ENCODE measurements at places on chromosomes 2 and 18.

GRCh38 chr2:128347701-128348539 is 29.3 kb upstream of the HS6ST1 start:
- no peak for DNase-seq

GRCh38 chr2:62685256-62685655 is 20.3 kb upstream of the EHBP1 start:
- no peak for DNase-seq

- DNase-seq: no peak
Observed at GRCh38 chr2:170305711-170306110, 127.8 kb downstream of the MYO3B start.

- DNase-seq: no peak
Observed at GRCh38 chr18:75790796-75791195, 363.3 kb upstream of the SMIM21 start.

GRCh38 chr2:47519604-47520301 is 116.8 kb downstream of the MSH2 start:
- no peak for DNase-seq

DNA sequence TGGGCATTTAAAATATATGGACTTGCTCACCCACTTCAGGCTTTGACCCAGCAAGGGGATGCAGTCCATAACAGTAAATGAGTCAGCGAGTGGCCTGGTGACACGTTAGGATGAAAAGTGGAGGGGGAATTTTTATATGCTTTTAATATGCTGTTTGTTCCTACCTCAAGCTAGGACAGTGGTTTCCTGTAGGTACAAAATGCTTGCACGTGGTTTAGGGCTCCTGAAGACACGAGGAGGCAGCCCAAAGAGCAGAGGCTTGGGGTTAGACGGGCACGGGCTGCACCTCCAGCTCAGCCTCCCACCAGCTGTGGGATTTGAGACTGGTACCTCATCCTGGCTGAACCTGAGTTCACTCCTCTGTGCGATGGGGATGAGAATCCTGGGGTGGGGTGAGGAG is 306.2 kb upstream of the CXCR4 start:
- no peak for DNase-seq

DNA sequence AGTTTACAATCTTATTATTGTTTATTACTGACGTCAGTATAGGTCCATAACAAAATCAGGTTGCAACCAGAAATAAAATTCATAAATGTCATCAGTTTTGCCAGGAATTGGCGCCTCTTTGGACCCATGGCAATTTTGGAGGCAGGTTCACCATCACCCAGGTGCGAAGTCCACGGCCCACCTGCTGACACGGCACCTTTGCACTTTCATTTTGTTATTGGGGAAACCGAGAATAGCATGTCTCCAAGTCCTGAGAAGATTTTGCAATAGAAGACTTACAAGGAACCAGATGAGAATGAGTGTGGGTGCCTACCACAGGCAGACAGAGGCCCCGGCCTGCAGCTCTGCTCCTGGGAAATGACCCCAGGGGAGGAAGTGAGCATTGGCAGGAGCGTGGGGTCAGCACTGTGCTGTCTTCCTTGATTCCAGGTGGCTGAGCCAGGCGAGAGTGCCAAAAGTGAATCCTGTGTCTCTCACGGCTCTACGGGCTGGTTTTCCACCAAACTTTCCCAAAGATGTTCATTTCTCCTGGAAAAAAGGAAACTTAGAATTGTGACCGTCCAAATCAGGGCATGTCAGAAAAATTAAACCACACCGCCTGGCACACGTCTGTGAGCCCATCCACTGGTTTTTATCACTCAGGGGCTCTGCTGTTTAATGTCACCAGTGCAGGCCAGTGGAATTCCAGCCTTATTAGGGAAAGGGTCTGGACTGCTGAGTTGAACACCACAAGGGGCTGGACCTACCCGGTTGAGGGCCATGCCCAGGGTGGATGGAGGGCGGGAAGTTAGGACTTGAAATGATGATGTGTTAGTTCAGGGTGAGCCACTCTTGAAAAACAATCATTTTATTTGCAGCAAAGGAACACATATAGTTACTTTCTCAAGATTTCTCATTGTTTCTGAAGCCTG is 96.5 kb downstream of the PTGR3 start:
- peak; percentile 24 for DNase-seq

GRCh38 chr2:2847209-2847676 is 516.2 kb upstream of the MYT1L start:
- DNase-seq: no peak

DNA sequence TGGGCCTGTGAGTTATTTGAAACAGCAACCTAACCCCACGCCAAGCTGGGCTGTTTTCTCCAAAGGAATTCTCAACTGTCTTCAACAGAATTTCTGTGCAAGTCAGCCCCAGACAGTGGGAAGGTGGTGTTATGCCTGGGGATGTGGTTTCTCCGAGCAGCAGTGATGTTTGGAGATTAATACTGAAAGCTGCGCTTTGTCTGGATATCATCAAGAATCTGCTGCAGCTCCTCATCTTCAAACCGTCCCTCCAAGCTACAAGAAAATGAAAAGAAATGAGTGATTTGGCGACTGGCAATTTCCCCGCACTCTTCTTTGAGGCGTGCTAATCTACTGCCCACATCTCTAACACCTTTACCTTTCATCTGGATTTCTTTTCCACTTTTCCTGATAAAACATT is 10.0 kb downstream of the POLR2D start:
- no peak for DNase-seq

DNA sequence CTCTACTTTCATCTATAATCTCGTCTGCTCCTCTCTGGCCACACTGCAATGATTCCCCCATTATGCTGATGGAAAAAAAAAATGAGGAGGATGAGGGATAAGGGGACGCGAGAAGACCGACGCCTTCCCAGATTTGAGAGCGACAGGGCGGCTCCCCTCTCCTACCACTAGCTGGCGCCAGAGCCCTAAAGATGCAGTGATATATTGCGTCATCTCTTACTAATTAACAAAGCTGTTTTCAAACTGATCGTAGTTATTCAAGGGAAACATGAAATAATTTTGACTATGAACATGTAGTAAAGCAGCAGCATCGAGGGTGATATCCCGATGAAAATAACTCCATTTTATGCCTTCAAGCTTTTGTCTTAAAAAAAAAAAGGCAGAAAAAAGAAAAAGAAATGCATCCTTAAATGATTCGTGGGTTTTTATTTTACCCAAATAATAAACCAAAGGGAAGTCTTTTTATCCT is 48.0 kb upstream of the HNRNPA3 start:
- DNase-seq: peak; percentile 81

GRCh38 chr2:237227592-237228280 is 142.0 kb downstream of the COPS8 start:
- no peak for DNase-seq

- DNase-seq: no peak
Observed at GRCh38 chr2:166170356-166170755, 42.5 kb upstream of the SCN1A start.

DNA sequence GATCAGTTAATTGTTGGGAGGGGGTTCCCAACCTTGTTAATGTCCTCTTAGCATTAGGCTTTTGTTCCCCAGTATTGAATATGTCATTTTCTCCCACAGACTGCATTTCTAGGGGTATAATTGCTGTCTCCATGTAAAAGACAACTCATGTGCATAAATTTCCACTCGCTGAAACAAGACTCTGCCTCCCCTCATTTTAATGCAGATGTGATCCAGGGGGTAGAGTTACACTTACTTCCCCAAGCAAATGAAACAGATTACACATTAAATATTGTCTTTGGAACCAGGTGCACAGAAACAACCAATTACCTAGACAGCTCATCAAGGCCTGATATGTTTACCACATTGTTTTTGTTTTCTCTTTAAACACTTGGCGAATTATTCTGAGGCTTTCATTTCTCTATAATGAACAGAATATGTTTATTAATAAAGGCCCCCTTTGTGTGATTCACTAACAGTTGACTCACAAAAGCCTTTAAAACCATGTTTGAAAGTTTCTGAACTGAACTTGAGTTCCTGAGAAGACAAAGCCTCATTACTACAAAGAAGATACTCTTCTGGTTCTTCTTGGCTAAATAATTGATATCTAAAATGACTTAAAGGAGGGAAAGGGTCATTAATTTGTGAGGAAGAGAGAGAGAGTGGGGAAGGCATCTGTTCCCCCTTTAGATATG is 15.0 kb upstream of the ACVR1 start:
- DNase-seq: no peak

DNA sequence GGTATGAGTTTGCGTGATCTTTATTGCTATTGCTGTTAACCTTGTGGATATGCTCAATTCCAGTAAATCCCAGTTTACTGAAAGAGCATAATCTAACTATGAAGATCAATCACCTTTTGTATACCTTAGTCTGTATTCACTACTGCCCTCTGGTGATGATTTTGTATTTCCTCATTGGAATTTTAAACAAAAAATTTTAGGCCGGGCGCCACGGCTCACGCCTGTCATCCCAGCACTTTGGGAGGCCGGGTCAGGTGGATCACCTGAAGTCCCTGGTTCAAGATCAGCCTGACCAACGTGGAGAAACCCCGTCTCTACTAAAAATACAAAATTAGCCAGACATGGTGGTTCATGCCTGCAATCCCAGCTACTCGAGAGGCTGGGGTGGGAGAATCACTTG is 5.1 kb downstream of the COMMD1 start:
- no peak for DNase-seq

- DNase-seq: no peak
Observed at GRCh38 chr18:6054256-6054842, 159.0 kb upstream of the TMEM200C start.

DNA sequence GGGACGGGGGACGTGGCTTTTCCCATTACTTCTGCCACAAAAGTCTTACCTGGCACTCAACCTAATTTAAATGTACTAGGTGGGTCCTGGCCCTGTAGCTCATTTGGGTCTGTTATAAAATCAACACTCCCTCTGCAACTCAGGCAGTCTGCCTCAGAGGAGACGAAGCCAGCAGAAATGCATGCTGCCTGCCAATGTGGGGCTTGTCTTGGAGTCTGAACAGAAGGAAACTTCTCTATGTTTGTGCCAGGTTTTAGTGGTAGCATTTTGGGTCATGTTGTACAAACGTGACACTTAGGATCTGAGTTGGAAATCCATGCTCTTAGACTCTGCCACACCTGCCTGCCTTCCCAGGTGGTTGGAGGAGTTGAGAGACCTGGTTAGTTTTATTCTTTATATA is 292.5 kb upstream of the FAM98A start:
- DNase-seq: no peak

DNA sequence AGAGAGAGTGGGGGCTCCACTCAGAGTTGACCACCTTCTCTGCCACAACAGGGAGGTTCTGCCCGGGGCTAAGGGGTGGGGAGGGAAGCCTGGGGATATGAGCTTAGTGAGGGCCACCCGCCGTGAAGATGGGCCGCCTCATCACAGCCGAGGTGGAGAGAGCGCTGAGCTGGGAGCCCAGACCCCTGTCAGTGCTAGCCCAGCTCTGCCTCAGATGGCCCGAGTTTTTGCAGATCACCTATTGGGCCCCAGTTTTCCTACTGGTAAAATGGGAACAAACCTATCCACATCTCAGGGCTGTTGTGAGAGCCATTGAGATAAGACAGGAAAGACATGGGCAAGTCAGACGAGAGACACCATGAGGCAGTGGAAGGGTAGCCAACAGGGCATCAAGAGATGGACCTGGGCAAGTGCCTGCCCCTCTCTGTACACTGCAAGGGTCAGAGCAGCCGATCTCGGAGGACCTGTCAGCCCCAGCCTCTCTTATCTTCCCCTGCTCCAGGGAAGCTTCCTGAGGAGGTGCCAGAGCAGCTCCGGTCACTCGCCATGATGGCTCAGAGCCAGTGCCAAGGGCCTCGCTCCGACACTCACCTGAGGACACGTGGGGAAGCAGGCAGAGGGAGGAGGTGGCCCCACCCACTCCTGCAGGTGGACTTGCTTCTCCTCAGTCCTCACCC is 88.9 kb downstream of the MCFD2 start:
- DNase-seq: no peak

DNA sequence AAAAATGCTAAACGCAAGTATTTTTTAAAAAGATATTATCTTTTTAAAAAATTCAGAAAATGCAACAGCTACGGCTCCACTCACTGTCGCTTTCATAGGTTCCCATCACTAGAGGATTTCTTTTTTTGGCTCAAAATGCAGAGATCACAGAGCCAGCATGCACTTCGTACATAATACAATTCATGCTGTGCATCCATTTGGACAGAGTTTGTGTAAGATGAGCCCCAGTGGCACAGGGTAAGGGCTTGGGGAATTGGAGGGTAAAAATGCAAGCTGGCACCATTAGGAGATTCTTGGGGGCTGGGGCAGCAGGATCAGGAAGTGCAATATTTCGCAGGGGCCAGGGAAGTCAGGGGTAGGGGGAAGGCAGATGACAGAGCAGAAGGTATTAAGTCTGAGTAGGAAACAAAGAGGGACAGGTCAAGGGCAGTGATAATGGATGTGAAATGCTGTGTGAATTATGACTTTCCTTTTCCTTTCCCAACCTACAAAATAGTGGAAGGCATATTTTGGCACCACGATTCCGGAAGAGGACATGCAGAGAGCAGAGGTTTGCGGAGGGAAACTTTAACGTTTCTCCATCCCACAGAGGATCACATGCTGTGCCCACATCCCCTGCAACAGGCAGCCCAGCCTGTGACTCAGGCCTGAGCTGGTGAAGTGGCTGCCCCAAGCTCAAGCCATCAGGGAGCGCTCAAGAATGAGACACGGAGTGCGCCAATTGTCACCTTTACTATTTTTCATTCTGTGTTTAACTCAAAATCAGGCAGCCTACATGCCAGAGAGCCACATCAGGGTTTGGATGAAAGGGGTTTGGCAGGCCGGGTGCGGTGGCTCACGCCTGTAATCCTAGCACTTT is 4.7 kb downstream of the CAPG start:
- no peak for DNase-seq

- DNase-seq: no peak
Observed at GRCh38 chr18:79494936-79495335, 99.2 kb downstream of the NFATC1 start.

- DNase-seq: peak; percentile 16
Observed at GRCh38 chr2:3039188-3040065, 338.2 kb downstream of the EIPR1 start.

DNA sequence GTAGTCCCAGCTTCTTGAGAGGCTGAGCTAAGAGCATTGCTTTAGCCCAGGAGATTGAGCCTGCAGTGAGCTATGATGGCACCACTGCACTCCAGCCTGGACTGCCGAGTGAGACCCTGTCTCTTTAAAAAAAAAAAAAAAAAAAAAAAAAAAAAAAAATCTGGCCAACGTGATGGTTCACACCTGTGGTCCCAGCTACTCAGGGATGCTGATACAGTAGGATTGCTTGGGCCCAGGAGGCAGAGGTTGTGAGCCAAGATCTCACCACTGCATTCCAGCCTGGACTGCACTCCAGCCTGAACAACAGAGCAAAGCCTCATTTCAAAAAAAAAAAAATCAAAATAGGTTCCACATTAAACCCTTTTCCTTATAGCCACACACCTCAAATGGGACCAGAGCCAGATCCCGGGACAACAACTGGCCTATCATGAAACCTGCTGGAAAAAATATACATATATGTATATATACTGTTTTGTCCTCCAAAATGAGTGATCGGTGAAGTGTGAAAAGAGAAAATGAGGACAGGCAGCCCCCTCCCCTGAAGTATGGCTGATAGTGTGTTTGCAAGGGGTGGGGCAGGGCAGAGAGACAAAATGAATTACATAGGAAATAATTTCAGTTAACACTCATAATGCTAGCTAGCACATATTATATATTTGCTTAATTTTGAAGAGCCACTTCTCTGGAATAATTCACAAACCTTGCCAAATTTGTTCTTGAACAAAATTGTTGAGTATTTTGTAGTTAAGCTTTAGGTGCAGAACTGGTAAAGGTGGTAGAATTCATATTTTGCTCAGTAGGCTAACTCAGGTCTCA is 22.9 kb downstream of the MAPRE2 start:
- DNase-seq: no peak

- DNase-seq: peak; percentile 66
Observed at GRCh38 chr2:44943693-44944101, 2.2 kb downstream of the SIX3 start.

GRCh38 chr2:118049816-118050140 is 35.9 kb upstream of the CCDC93 start:
- DNase-seq: no peak

Measured in ecto neural progenitor cell (in vitro differentiated cells).